Activated T-helper 1 cell treated with anti-CD3 and anti-CD28 coated beads, Interleukin-2, amount 50 U/mL, for 16 hours (primary cell): ENCODE measurements at places on chromosomes 2 and 18.

GRCh38 chr2:198490748-198491147, 686.4 kb downstream of the PLCL1 start:
- DNase-seq = no peak

- DNase-seq = no peak
Measured at GRCh38 chr2:8337321-8337720, 344.5 kb upstream of the ID2 start.

DNA sequence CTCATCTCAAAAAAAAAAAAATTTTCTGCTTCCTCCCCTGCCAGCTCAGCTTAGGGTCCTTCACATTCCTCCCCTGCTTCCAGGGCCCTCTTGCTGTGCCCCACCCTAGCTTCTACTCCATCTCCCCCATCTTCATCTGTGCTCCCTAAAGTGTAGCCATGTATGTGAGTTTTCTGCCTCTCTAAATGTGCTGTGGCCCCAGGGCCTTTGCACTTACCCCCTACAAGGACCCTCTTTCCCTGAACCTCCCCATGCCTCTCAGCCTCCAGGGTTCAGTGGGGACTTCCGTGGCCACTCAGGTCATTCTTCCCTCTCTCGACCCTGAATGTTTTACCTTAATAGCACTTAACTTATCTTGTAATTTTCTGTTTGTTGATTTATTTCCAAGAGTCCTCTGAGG, 6.2 kb upstream of the ARHGEF4 start:
- DNase-seq = no peak

GRCh38 chr2:159776321-159776720, 21.7 kb downstream of the CD302 start:
- no peak for DNase-seq

DNA sequence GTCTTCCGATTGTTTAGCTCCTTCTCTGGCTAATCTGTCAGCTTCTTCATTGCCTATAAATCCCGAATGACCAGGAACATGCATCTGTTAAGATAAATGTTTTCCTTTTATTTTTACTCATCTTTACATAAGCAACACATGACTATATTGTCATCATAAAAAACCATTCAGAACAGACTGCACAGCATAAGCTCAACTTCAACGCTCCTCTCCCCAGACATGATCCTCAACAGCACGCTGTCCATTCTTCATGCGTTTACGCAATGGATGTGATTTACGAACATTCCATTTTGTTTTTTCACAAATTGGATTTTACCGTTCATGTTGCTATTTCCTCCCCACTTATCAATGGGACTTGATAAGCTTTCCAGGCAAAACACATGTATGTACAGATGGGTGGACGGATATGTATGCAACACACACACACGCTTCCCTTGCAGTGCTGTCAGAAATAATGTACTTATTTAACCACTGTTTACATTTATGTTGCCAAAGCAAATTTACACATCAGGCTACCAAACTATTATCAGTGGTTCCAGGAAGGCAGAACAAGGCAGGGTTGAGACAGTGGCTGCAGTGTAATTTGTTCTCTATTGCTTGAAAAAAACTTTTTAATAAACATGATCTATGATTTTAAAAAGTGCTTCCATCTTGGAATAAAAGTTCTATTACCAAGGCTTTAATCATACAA, 12.2 kb downstream of the RNASEH1 start:
- DNase-seq = no peak

DNA sequence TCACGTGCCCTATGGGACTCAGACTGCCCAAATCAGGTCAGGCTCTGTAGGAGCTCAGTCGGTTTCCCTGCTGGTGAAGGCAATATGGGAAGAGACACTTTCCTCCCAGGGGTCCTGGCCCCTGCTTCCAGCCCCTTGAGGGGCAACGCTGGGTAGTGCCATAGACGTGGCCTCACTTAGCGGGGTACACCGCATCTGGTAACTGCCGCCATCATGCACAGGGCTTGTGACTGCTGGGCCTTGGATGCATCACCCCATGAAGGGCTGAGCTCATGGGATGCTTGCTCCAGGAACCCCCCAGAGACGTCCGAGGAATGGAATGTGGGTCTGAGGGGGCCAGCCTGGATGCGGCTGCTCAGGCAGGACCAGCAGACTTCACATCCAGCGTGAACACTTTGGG, 127.3 kb upstream of the HDAC4 start:
- no peak for DNase-seq

DNA sequence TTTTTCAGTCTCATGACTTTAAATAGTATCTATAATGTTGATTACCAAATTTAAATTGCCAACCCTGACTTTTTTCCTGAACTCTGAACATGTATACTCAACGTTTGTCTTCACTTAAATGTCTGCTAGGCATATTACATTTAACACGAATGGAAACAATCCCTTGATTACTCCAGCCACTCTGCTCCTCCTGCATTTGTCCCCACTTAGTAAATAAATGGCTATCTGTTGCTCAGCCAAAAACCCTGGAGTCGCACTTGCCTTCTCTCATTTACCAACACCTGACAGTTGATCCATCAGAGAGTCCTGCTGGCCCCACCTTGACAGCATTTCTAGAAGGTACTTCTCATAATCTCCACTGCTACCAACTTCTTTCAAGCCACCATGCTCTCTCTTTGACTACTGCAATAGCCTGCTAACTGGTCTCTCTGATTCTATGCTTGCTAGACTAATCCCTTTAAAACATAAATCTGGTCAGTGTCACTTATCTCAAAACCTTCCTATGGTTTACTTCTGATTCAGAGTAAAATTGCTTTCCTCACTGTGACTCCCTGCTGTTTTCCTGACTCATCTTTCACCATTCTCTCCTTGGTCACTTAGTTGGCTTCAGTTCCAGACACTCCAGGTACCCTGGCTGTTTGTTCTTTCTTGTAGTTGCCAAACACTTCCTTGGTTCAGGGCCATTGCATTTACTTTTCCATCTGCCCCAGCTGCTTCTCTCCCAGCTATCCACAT, 31.9 kb downstream of the SPAG16 start:
- no peak for DNase-seq

- DNase-seq = no peak
Measured at GRCh38 chr2:239304533-239305221, 96.1 kb downstream of the HDAC4 start.

GRCh38 chr18:61699397-61700110, 193.3 kb downstream of the RNF152 start:
- DNase-seq = no peak

GRCh38 chr18:24609254-24609653, 148.8 kb downstream of the HRH4 start:
- DNase-seq = no peak

DNA sequence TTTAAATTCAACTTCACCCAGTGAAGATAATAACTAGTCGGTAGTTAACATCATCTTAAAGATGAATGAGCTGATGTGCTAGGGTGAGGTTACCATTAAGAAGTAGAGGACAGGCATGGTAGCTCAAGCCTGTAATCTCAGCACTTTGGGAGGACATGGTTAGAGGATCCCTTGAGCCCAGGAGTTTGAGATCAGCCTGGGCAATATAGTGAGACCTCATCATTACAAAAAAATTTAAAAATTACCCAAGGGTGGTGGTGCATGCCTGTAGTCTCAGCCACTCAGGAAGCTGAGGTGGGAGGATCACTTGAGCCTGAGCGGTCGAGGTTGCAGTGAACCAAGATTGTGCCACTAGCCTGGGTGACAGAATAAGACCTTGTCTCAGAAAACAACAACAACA, 4.7 kb downstream of the GALNT5 start:
- DNase-seq = no peak

DNA sequence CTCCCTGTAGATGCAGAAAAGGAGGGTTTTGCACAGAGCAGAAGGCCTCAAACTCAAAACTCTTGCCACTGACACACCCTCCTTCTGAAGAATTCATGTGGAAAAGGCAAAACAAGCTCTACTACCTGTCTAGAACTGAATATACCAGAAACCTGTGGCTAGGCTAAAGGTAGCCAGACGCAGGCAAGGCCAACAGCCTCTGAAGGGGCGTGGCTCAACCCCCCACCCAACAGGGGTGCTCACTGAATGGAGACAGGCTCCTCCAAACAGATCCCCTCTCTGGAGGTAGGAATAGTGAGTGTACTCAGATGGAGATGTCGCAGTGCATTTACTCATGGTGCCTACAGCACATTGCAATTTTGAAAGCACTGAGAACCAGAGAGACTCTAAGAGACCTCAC, 3.0 kb upstream of the STK17B start:
- DNase-seq = no peak

DNA sequence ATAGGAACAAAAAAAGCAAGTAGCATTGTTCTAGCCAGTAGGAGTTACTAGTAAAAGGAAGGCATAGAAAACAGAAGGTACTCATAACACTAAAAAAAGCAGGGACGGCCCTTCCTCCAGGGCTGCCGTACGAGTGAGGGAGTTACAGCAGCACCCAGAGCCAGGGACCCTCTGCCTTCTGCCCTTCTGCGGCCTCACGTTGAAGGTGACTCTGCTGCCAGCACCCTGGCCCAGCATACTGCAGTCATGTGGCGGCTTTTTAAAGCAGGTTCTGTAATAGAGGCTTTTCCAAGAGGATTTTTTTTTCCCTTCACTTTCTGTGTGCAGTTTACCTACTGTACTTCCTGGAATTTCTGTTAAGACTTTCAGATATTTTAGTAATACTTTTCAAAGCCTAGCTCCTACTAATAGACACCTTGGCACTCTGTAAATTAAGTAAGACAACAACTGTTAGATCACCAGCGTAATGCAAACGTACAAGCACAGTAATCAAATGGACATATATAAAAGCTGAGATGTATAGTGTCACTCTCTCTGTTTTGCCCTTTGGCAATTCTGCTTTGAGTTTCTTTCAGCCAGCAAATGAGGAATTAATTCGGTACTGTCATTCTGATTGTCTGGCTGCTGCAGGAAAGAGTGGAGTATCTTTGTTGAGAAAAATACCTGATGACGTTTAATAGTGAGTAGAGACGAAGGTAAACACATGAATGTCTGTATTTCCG, 161.5 kb downstream of the PTGR3 start:
- DNase-seq = no peak

DNA sequence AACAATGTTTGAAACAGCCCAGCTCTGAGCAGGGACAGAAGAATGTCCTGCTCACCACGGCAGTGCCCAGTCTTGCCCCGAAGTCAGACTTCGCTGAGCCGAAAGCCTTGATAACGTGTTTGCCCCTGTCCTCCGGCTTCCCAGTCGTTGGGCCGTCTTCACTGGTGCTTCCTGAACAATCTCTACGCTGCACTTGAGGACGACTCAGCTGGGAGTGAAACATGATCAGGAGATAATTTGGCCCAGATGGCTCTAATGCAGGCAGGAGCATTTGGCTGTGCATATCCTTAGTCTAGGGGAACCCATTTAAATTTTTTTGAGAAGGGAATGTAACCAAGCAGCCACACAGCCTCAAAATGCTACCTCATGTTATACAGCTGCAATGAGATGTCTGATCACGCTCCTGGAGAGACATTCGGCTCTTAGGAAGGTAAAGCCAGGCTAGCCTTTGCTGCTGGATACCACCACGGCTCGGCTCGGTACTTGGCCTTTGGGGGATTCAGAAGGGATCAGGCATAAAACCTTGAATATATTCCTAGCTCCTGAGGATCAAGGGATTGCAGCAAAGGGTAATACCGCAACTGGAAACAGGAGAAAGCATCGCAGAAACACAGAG, 43.6 kb downstream of the FECH start:
- DNase-seq = no peak

DNA sequence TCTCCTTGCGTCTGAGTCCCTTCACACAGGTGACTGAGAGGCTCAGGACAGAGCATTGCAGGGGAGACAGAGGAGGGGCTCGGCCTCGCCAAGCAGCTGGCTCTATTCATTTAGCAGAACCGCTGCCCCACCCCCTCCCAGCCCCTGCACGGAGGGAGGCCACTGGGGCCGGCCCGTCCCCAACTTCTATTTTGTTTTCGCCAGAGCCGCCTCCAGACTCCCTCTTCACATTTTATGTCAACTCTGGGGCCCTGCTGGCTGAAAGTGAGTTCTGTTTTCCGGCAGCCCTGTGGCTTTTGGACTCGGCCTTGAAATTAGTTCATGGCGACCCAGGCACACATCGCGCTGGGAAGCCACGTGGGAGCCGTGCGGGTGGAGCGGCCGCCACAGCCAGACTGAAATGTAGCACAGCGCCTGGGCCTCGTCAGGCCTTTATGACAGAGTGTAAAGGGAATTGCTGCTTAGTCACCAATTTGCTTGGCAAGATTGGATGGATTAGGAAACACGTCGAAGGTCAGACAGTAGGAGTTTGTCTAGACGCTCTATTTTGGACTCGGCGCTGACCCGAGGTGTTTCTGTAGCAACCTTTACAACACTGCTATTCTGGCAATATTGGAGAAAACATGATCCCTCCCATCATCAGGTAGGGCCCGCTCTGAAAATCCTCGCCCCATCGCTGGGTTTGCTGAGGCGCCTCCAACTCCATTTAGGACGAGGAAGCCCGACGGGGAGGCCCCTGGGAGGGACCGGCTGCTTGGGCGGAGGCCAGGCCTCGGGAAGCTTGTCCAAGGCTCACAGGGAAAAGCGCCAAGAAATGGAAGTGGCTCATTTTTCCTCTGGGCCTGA, 90.7 kb upstream of the CTDP1 start:
- DNase-seq = no peak

- DNase-seq = peak; percentile 89
Measured at GRCh38 chr2:200509612-200510433, at the start of gene KCTD18. KCTD18 (minus strand) TSS chr2:200510068; CDS start chr2:200507016, 3,052 bp downstream.

GRCh38 chr2:19176977-19177376, 181.4 kb downstream of the OSR1 start:
- DNase-seq = no peak

GRCh38 chr2:219440388-219441256, 6.0 kb downstream of the SPEG start:
- no peak for DNase-seq

GRCh38 chr2:30446602-30447148, 371 bp upstream of the LCLAT1 start:
- DNase-seq = no peak
